ENCODE measurements at places on chromosomes 13 and 19.
A peak's percentile ranks its signal among the peaks of the same experiment; 100 is the strongest.

- DNase-seq: no peak
These were observed 7.4 kb upstream of the TIMM13 start for GRCh38 chr19:2434721-2435265.

- DNase-seq: no peak
These were observed 8.3 kb downstream of the HMGB1 start for GRCh38 chr13:30457306-30457891.

- DNase-seq: no peak
These were observed 570.9 kb downstream of the GPC6 start for GRCh38 chr13:93797463-93797862.

GRCh38 chr19:55592391-55593090 lies 6.8 kb downstream of the FIZ1 start:
- DNase-seq: no peak

DNA sequence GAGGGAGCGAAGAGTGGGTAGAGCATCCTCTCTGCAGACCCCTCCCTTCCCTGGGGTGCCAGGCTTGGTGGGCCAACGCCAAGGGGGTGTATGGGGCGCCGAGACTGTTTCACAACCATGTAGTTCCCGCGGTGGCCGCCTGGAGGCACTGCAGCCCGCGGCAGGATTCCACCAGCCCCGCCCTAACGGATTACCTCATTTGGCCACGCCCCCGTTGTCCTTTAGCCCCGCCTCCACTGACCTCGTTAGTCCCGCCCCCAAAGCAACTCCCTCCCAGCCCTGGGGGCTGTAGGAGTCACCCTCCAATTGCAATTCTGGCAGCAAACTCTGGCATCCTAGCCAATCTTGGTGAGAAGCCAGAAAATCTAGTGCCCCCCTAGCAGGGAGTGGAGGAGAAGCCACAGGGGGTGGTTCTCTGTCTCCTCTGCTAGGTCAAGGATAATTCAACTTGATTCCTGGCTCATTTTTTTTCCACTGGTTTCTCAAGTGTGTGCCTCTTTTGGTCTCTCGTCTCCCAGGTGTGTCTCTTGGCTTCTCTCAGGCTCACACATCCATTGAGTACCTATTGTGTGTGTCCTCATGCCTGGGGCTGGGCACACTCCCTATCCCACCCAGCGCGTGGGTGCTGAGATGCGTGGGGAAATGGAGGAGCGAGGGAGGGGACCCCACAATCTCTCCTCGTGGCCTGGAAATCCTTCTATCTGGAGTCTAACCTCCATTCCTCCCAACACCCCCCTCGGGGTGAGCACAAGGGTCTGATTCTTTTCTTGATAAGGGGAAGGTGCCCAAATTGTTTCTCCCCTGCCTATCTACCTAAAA lies 2.0 kb downstream of the OLFM2 start:
- DNase-seq: peak; percentile 86

DNA sequence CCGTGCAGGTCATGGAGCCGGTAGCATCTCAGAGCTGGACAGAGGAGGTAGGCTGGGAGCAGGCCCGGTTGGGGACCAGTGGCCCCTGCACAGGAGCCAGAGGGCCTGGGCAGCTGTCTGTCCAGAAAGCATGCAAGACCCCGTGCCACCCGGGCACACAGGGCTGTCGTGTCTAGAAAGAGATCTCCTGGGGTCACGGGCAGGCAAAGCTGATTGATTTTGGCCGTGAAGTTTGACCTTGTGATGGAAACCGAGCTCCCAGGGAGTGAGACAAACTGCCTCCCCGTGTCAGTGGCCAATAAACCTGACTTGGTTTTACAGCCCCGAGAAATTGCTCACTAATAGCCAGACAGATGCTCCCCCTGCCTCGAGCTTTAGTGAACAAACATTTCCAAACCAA lies 98.8 kb downstream of the KDM4B start:
- DNase-seq: no peak

GRCh38 chr13:57624565-57625435 lies 6.7 kb upstream of the PCDH17 start:
- DNase-seq: peak; percentile 35

DNA sequence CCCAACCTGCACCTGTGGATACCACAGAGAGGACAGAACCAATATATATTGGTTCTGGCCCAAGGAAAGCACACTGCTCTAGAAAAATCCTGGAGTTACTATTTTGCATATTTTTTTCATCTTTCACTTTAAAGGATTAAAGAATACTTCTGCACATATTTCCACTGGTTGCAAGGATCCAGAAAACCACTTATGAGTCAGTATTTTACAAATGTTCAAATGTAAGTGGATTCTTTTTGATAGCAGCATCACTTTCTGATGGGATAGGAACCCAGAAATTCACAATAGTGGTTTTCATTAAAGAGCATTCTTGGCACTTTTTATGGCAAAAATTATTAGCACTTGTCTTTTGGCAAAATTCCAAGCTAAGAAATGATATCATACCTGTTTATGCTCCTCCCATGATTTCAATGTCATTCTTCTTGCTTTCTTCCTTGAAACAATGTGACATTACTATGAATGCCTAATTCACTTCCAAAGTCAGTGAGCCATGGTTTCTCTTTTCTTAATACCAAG lies 38.2 kb downstream of the MZT1 start:
- DNase-seq: no peak

- DNase-seq: no peak
These were observed 299.3 kb downstream of the NDFIP2 start for GRCh38 chr13:79780240-79780639.

DNA sequence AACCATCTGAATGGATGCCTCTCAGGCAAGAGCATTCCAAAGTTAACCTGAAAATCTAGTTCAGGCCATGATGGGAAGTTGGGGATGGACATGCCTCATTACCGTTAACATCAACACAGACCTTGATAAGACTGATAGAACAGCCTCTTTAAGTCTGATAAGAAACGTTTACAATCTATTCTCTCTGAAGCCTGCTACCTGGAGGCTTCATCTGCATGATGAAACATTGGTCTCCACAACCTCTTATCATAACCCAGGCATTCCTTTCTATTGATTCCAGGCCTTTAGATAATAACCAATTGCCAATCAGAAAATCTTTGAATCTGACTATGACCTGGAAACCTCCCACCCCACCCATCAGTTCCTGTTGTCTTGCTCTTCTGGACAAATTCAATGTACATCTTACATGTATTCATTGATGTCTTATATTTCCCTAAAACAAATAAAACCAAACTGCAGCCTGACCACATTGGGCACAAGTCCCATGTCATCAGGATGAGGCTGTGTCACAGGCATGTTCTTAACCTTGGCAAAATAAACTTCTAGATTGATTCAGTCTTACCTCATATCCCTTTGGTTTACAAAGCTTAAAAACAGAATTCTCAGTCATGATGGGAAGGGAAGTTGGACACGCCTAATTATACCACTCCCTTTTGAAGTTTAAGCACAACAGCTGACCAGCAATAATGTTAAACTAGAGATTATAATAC lies 843.8 kb upstream of the SPRY2 start:
- no peak for DNase-seq

GRCh38 chr13:83216479-83217245 lies 665.6 kb downstream of the SLITRK1 start:
- DNase-seq: no peak

- DNase-seq: no peak
These were observed 4.4 kb upstream of the TBC1D4 start for GRCh38 chr13:75486146-75487062.

GRCh38 chr13:24032252-24032651 lies 128.3 kb upstream of the SPATA13 start:
- no peak for DNase-seq

GRCh38 chr19:39934584-39935363 lies at the start of gene FCGBP:
Gene FCGBP, minus strand, starts transcription at chr19:39934634.
- no peak for DNase-seq

DNA sequence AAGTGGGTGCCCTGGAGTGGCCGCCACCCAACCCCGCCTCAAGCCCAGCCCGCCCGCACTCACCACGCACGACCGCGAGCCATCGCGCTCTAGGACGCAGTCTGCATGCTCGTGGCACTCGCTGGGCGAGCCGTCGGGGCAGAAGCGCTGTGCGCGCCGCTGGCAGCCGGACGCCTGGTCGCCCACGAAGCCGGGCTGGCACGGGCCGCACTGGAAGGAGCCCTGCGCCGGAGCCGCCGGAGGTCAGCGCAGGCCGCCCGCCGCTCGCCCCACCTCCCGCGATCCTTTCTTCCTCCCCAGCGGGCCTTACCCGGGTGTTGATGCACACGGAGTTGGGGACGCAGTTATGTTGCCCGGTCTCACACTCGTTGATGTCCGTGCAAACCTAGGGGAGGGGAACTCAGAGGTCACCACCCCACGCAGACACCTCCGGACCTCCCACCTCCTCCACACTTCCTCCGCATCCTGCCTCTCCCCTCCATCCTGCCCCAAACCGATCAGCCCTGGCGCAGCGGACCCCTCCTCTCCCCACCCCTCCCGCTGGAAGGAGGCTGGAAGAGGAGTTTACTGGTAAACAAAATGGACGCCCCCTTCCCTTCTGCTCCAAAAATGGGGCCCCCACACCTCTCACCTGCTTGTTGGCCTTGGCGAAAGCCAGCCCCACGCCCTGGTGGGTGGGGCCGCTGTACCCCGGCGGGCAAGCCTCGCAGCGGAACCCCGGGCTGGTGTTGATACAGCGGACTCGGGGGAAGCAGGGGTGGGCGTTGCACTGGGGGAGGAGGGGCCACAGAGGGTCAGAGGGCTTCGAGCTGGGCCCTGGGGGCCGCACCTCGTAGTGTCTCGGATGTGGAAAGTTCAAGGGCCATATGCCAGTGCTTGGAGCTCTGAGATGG lies 2.3 kb downstream of the COMP start:
- no peak for DNase-seq

DNA sequence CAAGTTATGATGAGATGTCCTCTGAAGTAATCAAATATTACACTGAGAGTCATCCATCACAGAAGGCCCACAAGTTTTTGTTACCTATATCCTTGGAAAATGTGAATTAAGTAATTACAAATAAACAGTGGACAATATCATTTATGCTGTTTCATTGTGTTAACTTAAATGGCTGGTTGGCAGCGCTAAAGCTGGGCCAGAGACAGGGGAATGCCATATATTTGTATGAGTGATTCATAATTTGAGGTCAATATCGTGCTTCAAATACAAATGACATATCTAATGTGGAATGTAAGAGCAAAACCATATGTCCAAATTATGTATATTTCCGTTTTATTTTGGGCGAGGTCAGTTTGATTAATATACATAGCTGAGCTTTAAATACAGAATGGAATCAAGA lies 1556.2 kb downstream of the SLITRK5 start:
- no peak for DNase-seq

DNA sequence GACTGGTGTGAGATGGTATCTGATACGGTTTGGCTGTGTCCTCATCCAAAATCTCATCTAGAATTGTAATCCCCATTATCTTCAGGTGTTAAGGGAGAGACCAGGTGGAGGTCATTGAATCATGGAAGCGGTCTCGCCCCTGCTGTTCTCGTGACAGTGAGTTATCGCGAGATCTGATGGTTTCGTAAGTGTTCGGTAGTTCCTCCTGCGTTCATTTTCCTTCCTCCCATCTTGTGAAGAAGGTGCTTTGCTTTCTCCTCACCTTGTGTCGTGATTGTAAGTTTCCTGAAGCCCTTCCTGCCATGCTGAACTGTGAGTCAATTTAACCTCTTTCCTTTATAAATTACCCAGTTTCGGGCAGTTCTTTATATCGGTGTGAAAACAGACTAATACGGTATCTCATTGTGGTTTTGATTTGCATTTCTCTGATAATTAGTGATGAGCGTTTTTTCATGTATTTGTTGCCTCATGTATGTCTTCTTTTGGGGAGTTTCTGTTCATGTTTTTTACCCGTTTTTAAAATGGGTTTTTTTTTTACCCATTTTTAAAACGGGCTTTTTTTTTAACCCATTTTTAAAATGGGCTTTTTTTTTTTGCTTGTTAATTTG lies 102.8 kb upstream of the SLC10A2 start:
- no peak for DNase-seq

GRCh38 chr13:31649766-31650165 lies 89.6 kb upstream of the RXFP2 start:
- DNase-seq: no peak

DNA sequence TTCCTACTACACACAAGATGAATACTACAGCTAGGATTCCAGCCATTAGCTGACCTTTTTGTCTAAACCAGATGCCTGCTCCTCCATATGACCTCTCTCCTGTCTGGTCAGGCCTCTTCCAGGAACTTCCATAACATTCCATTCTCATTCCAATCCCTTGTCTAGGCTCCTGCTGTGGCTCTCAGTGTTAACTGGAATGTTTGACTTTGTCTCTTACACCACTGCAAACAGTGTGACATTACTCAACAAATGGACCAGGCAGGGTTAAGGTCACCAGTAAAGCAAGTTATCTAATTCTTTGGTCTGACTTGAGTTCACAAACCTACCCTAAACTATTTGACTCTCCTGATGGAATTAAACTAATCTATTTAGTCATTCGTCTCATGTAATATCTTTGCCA lies 2.1 kb upstream of the GPC6 start:
- no peak for DNase-seq

DNA sequence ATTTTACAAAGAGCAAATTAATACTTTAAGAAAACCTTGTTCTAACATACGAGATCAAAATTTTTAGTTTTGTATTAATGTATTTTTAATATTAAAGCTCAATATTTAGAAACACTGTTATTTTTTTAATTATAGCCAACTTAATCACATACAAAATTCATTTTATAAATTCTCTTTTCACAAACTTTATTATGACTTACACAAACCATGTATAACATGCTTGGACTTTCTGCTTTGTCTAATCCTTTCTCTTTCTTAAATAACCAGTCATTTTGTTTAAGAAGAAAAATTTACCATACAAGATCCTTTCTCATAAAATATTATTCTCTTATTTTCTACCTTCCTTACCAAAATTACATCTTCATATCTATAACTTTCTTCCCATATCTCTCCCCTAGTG lies 62.2 kb downstream of the CYSLTR2 start:
- peak; percentile 13 for DNase-seq

- no peak for DNase-seq
These were observed 416.4 kb downstream of the DCT start for GRCh38 chr13:94063096-94063495.

DNA sequence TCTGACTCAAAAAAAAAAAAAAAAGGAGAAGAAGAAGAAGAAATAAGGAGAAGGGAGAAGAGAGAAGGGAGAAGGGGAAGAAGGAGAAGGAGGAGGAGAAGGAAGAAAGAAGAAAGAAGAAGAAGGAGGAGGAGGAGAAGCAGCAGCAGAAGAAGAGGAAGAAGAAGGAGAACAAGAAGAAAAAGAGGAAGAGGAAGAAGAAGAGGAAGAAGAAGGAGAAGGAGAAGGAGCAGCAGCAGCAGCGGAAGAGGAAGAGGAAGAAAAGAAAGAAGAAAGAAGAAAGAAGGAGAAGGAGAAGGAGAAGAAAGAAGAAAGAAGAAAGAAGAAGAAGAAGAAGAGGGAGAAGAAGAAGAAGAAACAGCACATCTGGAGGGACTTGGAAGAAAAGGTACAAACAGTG lies 4.1 kb upstream of the CNN1 start:
- DNase-seq: no peak

DNA sequence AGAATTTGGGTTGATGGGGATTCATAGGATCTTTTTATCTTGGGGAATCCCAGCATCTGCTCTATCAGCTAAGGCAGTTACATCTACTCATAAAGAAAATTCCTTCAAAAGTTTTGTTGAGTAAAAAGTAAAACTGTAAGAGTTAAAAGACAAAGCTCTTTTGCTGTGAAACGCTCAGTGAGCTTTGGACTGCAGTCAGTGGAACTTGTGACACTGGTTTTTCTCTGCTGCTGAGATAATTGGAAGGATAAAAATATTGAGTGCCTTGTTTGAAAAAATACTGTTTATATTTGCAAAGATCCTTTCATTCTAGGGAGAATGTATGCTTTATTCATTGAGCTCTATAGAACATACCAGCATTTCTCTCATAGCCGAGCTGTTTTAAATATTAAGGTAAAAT lies 5.3 kb downstream of the NAXD start:
- DNase-seq: no peak

GRCh38 chr19:48561412-48561811 lies 9.4 kb downstream of the SULT2B1 start:
- DNase-seq: no peak

All from OCI-LY7 (cell line).